ENCODE measurements at places on chromosomes 6 and 20.

DNA sequence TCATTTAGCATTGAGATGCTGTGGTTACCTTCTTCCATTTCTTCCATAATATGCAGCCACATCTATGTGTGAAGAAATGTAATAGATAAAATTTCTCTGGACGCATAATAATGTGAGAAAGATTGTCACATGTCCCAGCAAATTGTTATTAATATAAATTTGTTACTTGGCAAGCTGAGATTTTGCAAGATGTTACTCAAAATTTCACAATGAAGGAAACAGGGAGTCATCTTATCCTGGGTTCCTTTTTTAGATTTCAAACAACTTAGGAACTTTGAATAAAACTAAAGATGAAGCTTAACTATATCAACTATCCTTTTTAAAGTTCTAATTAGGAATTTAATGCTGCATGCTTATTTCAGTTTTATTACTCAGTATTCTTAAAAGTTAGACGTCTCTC lies 3.6 kb downstream of the ESR1 start:
- no peak for DNase-seq

DNA sequence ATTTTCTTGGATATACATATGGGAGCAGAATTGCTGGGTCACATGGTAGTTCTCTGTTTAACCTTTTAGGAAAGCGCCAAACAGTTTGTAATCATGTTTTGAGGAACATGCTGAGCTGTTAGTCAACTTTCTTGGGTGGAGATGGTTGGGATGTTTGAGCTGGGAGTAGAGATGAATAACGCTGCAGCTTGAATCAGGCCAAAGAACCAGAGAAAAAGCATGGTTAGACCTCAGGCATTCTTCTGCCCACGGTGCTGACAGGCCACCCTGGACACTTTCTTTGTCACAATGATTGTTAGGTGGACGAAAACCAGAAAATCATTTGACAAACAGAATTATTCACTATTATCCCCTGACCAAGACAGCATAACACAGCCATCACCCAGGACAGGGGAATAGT lies 66.8 kb downstream of the PRDM1 start:
- DNase-seq: no peak

DNA sequence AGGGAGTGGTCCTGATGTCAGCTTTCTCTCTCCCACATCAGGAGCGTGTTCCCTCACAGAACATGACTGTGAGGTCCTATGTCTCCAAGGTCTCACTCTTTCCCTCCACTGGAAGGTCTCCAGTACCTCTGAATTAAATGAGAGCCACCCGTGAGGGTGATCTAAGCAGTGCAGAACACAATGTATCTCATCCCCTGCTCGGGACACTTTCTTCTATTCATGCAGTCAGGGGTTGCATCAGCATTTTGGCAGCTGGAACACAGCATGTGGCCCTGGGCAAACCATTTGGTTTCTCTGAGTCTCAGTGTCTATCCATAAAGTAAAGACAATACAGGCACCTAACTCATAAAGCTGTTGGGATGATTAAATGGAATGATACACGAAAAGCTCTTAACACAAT lies 34.2 kb downstream of the MAFB start:
- no peak for DNase-seq

- no peak for DNase-seq
Measured at GRCh38 chr6:159093609-159094443, 49.0 kb upstream of the TAGAP start.

DNA sequence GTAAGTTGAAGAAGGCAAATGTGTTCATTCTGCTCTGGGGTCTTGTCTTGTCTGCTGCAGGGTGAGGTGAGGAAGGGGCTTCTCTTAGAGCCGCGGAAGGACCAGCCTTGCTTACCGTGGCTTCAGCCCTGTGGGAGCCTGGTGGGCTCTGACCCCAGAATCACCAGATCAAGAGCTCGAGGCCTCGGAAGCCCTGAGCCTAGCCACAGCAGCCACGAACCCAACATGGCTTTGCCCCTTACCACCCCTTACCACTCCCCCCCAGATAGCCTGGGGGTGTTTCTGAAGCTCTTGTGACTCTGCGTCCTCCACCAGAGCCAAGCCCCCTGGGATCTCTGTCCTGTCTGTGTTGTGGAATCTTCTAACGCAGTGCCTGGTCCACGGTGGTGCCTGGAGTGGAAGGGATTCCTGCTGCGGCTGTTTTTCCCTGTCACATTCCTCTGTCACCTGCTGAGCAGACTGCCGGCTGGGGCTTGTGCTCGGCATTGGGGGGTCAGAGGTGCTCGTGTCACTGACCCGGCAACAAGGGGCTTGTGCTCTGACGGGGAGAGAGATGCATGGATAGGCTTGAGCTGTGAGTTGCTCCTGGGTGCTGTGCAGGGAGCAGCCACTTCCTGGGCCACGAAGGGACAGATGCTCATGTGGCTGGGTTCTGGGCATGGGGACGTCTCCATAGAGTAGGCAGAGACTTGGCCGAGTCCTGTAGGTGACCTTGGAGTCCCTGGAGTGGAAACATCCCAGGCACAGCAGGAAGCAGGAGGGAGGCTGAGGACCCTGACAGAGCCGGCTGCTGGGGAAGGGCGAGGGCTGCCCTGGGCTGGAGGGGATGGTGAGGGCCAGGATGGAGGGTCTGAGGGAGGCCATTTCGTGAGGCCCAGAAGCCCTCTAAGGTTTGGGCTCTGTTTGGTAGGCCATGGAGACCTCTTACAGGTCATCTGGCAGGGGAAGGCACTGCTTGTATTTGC lies 316.0 kb downstream of the QKI start:
- DNase-seq: no peak

DNA sequence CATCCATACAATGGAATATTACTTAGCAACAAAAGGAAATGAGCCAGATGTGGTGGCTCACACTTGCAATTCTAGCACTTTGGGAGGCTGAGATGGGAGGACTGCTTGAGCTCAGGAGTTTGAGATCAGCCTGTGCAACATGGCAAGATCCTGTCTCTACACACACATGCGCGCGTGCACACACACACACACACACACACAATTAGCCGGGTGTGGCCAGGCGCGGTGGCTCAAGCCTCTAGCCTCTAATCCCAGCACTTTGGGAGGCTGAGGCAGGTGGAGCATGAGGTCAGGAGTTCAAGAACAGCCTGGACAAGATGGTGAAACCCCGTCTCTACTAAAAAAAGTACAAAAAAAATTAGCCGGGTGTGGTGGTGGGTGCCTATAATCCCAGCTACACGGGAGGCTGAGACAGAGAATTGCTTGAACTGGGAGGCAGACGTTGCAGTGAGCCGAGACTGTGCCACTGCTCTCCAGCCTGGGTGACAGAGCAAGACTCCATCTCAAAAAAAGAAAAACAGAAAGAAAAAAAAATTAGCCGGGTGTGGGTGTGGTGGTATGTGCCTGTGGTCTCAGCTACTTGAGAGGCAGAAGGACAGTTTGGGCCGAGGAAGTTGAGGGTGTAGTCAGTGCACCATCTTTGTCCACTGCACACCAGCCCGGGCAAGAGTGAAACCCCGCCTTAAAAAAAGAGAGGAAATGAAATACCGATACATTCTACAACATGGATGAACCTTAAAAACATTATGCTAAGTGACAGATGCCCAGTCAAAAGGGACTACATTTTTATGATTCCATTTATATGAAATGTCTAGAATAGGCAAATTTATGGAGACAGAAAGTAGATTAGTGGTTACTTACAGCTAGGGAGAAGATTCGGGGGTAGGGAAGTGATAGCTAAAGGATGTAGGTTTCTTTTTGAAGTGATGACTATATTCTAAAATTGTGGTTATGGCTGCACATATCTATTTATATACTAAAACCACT lies 52.5 kb downstream of the RBL1 start:
- DNase-seq: peak; percentile 8

DNA sequence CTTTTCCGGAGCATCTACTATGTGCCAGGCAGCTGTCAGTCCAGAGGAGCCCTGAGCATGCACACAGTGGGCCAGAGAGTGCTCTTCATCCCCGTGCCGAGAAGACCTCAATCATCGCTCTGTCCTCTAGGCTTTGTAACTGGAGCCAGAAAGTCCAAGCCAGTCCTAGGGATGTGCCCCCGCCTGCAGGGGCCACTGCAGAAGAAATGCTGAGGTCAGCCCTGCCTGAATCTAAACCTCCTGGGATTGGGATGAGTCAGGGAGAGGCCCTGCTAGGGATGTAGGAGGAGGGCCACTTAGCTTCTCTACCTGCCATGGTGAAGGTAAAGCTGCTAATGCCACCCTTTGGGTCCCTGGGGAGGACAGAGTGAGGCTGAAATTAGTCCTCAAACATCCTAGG lies 146.8 kb downstream of the CDC5L start:
- no peak for DNase-seq

GRCh38 chr6:52529311-52529710 lies 47.5 kb downstream of the TRAM2 start:
- DNase-seq: no peak

GRCh38 chr6:129929433-129929832 lies 68.3 kb upstream of the TMEM244 start:
- no peak for DNase-seq

DNA sequence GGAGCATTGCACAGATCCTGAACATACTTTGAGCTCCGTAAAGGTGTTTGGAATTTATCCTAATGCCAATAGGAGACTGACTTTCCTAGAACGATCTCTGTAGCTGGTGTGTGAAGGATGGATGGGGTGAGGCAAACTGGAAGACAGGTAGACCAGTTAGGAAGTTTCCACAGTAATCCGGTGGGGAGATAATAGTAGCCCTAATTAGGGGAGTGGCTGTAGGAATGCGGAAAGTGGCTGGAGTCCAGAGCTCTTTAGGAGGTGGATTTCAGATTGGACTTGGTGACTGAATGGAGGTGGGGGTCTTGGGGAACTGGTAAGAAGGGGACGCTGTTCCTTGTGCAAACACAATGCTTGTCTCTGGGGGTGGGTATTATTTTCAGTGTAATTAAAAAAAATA lies 146.3 kb downstream of the SOX4 start:
- DNase-seq: no peak

- no peak for DNase-seq
Measured at GRCh38 chr20:62628691-62629090, 13.6 kb upstream of the SLCO4A1 start.

DNA sequence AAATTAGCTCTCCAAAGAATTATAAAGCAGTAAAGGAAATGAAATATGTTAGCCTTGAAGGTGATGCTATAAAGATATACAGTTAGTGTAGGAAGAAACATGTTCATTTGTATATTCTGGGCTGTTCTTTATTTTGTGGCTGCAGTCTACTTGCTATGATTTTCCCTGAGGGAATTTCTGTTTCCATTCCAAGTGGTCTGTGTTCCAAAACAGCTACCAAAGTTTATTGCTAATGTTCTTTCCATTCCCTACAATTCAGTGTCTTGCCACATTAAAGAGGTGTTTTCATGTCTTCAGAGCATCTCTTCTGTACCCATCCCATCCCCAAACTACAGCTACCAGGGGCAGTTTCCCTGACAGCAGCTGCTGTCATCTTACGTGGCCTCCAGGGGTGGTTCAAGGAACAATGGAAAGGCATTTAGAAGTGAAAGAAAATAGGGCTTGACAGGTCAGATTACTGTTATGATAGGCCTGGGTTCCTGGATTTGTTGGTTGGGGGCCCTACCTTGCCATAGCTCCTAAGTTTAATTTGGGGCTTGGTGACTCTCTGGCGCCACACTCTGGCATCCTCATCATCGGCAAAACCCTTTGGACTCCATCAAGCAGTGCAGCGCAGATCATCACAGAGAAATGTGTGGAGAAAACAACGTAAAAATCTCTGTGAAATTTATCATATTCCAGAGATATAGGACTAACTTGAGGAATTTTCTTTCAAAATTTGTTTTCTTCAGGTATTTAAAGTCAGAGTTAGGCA lies 33.8 kb upstream of the AIG1 start:
- peak; percentile 17 for DNase-seq

- DNase-seq: no peak
Measured at GRCh38 chr6:45488269-45488668, 110.5 kb upstream of the SUPT3H start.

- DNase-seq: no peak
Measured at GRCh38 chr20:8661229-8661952, 407.5 kb upstream of the PLCB4 start.

GRCh38 chr6:50849796-50850180 lies 31.1 kb downstream of the TFAP2B start:
- DNase-seq: no peak

GRCh38 chr6:89440200-89440599 lies 7.2 kb downstream of the ANKRD6 start:
- DNase-seq: no peak

GRCh38 chr20:62503401-62504178 lies 27.8 kb upstream of the GATA5 start:
- no peak for DNase-seq

- DNase-seq: no peak
Measured at GRCh38 chr6:10271982-10272381, 142.9 kb downstream of the TFAP2A start.

GRCh38 chr6:44496665-44497369 lies 109.3 kb downstream of the CDC5L start:
- DNase-seq: no peak

DNA sequence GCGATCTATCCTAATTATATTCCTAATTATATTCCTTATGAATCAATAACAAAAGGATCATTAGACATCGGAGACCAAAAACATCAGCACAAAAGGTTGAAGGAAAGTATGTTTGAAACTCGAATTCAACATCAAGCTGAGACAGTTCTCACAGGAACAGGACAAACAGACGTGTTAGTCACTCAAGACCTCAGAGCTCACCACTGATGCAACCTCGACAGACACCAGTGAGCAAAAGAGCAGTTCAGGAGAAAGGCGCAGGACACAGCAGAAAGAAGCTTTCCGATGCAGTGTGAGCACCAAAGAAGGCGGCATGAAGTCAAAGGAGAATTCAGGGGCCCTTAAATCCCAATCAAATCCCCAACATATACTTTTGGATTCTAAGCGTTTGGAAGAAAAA lies 6.3 kb upstream of the RAMACL start:
- no peak for DNase-seq

- no peak for DNase-seq
Measured at GRCh38 chr6:25395731-25396130, 116.6 kb downstream of the CARMIL1 start.

GRCh38 chr6:100460650-100461204 lies 4.0 kb downstream of the SIM1 start:
- no peak for DNase-seq

DNA sequence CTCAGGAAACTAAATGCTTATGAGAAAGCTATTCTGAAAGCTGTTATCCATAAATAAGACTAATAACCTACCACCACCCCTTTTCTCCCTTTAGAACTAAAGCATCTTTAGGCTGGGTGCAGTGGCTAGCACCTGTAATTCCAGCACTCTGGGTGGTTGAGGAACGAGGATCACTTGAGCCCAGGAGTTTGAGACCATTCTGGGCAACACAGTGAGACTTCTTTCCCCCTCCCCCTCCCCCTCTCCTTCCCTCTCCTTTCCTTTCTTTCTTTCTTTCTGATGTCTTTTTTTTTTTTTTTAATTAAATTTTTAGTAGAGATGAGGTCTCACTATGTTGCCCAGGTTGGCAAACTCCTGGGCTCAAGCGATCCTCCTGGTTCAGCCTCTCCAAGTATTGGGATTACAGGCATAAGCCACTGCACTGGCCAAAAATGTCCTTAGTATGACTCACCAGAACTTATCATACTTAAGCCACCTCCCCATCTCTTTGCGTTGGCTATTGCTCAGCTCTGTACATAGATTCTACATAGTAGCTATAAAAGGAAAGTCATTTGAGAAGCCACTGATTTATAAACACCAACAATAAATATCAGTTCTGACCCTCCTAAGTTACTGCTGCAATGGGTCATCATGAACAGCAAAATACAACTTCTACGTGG lies 54.8 kb upstream of the SPDEF start:
- DNase-seq: no peak
